NCI-H1092 (cell line): ENCODE measurements at places on chromosomes 16 and 17.

DNA sequence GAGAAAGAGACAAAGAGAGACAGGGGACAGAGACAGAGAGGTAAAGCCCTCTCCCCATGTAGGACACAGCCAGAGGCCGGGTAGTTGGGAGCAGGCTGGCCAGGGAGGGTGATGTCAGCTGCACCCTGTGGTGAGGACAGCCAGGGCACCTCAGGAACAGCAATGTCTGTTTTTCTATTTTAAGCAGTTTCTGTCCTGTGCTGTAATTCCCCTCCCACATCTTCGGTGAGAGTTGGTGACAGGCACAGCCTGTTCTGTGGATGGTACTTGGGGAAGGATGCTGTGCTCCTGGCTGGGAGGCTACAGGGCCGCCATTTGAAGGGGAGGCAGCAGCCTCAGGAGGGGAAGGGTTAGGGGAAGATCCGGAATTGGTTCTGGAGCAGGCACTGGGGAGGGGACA, 163.5 kb downstream of the SDK2 start:
- DNase-seq = no peak

GRCh38 chr16:52650318-52650717, 103.4 kb upstream of the TOX3 start:
- DNase-seq = no peak

GRCh38 chr16:51146256-51146924, 4.7 kb downstream of the SALL1 start:
- no peak for DNase-seq

GRCh38 chr17:29068818-29069217, 25.9 kb downstream of the PIPOX start:
- no peak for DNase-seq

DNA sequence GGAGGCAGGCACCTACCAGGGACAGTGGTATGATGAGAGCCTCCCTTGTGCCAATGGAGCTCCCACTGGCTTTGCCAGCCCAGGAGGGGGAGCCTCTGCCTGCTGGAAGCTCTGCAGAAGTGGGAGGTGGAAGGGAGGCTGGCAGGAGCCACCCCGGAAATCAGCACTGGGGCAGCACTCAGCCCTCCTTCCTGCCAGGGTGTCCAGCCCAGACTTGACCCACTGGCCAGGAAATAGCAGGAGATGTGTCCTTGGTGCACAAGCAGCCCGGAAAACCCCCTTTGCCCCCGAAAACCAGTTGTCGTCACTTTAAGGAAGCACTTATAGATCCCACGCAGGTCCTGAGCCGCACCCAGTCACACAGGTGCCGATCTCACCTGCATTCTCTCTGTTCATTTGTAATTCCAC, 49.3 kb upstream of the CACNG4 start:
- peak; percentile 37 for DNase-seq

GRCh38 chr16:21989751-21990150, 11.2 kb downstream of the PDZD9 start:
- DNase-seq = no peak

- DNase-seq = no peak
These were observed 6.7 kb downstream of the PLA2G15 start for GRCh38 chr16:68251832-68252231.

- no peak for DNase-seq
These were observed 81.9 kb downstream of the CA4 start for GRCh38 chr17:60231691-60232090.

GRCh38 chr17:57186226-57187019, 69.9 kb upstream of the MSI2 start:
- DNase-seq = peak; percentile 51

DNA sequence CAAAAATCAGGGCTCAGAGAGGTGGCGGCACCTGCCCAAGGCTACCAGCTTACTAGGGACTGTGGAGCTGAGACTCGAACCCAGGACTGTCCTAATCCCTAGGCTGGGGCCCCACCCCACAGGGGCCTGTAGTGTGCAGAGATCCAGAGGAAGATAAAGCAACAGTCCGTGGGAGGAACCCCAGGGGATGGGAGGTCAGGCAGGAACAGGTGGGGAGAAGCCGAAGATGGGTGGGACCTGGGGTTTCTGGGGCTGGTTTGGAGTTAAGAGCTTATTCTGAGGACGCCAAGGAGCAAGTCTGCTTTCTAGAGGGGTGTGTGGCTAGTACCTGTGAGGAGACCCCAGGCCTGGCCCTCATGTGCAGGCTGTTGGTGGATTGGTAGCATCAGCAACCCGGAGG, 14.9 kb downstream of the C16orf74 start:
- no peak for DNase-seq

- DNase-seq = no peak
These were observed 14.4 kb downstream of the TENT4B start for GRCh38 chr16:50167556-50167955.

DNA sequence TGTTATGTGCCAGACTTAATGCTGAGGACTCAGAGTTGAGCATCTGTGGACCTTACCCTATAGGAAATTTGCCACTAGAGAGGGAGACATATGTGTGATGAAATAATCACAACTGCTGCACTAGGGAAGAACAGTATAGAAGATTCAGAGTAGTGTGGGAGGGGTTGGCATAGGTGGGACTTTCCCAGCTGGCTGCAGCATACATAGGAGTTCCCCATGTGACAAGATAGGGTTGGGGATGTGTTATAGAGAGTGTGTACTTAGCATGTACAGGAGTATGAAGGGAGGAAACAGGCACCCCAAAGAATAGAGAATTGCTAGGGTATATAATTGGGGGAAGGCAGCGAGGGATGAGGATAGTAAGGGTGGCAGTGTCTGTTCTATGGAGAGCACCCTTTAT, 2.9 kb downstream of the NUP93 start:
- DNase-seq = no peak

DNA sequence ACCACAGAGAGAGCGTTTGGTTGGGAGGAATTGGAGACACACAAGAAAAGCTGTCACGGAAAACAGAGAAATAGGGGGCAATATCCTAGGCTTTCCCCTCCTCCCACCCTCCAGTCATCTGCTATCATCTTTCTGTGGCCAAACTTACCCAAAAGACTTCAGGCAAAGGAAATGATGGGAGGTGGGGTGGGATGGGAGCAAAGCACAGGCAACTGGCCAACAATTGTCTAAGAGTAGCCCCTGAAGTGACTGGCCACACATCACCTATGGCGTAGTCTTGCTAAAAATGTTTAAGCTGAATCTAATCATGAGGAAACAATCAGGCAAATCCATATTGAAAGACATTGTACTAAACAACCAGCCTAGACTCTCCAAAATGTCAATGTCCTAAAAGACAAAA, 46.9 kb upstream of the ALOX12 start:
- no peak for DNase-seq

DNA sequence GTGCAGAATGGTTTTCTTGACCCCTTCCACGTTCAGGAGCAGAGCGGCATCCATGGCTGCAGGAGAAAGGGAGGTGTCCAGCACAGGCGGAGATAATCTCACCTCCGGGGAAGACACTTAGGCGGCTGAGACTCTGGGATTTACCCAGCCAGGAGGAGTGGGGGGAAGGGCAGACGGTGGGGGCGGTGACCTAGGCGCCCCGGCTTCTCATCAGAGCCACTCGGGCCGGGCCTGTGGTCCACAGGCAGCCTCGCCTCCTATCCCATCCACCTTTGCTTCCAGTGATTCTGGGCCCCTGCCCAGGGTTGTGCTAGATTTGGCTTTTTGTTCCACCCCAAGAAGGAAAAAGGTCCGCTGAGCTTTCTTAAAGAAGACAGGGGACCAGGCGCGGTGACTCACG, at the start of gene AIPL1:
AIPL1 (minus strand) TSS at position 71 of the 400 bp plus-strand sequence; CDS start at position 54, 17 bp downstream.
- DNase-seq = no peak

DNA sequence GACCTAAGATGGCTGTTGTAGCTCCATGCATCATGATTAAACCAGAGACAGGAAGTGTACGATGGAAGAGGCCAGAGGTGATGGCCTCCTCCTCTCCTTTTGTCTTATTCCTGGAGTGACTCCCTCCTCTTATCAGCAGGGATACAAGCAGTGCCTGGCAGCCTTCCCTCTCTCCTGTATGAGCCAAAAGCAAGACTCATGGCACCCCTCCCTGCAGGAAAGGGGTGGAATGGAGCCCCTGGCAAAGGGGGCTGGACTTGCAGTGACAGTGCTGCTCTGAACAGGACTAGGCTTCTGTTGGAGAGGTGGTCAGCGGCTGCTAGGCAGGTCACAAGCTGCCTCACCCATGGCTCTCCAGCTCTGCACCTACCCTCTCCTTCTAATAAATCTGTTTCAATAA, 8.4 kb downstream of the TXNL4B start:
- DNase-seq = no peak

GRCh38 chr17:45048795-45049563, 2.5 kb downstream of the DCAKD start:
- DNase-seq = no peak

DNA sequence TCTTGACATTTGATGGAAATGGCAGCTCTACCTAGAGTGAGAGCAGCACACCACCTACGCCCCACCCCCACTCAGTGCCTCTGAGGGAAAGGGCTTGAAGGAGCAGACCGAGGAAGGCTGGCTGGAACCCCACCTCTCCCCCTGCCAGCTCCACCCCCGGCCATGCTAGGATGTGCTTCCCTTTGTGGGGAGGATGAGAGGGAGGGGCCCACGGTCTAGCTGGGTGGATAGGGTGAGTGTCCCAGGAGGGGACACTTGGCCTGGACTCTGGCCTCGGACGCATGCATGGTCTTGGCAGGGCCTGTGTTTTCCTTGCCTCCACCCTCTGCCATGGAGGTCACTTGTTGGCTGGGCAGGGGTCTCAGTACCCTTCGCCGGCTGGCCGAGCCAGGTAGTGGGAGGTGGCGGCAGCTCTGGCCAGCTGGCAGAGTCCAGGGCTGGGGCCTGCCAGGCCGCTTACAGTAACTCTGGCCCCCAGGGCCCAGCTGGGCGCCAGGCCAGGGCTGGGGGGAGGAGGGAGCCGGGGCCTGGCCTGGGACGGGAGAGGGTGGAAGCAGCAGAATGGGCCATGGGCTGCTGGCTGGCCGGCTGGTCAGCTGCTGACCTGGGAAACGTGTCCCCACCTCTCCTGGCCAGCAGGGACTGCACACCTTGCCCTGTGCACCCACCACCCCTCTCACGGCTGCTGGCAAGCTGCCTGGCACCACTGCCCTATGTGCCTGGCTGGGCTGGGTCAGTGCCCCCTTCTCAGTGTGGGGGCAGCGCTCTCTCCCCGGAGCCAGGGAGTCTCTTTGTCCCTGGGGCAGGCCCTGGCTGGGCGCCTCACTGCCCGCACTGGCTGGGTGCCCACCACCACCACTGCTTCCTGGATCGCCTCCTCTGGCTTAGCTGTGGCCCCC, 23.0 kb downstream of the RARA start:
- peak; percentile 62 for DNase-seq
